ENCODE measurements at places on chromosomes 5 and 9.

GRCh38 chr9:15529566-15530324, 19.0 kb upstream of the PSIP1 start:
- no peak for DNase-seq

GRCh38 chr9:130241198-130241535, 24.4 kb upstream of the HMCN2 start:
- DNase-seq: no peak

DNA sequence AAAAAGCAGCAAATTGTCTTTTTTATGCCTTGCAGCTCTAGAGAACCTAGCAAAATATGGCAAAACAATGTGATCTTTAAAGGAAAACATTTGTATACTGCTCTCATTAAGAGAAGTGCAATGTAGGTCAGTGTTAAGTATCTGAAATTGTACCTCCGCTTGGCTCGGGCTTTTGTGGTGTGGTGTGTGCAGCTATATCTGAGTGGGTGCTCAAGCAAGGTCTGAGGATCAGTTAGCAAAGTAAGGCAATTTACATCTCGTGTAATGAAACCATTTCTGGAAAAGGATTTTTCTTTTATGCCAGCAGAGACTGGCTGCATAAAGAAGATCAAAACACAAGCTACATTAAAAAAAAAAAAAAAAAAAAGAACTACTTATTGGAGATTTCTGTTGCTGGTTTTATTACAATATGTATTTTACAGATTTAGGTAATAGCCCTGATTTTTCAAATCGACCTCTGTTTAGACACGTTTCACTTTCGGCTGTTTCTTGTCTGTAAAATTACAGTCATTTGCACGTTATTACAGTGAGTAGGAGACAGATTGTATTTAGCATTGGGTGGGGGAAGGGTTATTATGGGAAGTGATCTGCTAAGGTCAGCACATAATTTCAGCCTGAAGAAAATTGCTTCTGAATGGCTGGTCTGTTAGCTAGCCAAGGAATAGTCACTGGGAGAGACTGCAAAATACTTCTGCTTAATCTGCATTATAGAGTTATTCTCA, 7.9 kb upstream of the ZNF608 start:
- DNase-seq: no peak

DNA sequence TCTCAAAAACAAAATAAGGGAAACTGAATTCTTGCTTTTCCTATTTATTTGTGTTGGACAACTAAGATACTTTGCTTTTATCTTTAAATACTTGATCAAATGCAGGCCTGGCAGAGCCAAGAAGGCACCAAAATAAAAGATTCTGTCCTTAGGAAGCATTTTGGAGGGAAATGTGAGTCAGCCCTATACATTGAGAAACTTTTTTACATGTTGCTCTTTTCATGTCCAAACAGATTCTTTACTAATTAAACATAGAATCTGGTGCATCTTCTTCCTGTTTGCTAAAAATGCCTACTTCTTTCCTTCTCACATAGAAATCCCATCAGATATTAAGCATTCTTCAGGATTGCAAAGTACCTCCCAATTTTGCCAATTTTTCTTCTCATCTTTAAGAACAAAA, 1160.4 kb downstream of the EFNA5 start:
- DNase-seq: no peak

All from mucosa of gallbladder (tissue), 1 donor.